ENCODE measurements at places on chromosomes 3 and 15. TPM values are rescaled to one million over a fixed set of nuclear protein-coding genes. Genes with fewer than 3 reads are reported as not detected.

The HACD2 gene
- 26.7 TPM for total RNA-seq

The IL17RE gene
- 0.18 TPM for total RNA-seq

The UPK1B gene
- total RNA-seq, result not detected

The CLRN1 gene
- not detected for total RNA-seq

The RETNLB gene
- not detected for total RNA-seq

The SLC22A14 gene
- 0.39 TPM for total RNA-seq

The TICRR gene
- total RNA-seq, result 10.0 TPM

The CDCP1 gene
- total RNA-seq, result 12.9 TPM

The SEMA3F gene
- 1.4 TPM for total RNA-seq

The ZNF385D gene
- not detected for total RNA-seq

The STRA6 gene
- 30.8 TPM for total RNA-seq

The COL6A6 gene
- 0.21 TPM for total RNA-seq

The CYP1A2 gene
- not detected for total RNA-seq

The COLQ gene
- 0.29 TPM for total RNA-seq

The CILP gene
- total RNA-seq, result 0.03 TPM

The PDZRN3 gene
- total RNA-seq, result 3.5 TPM

GRCh38 chr15:96358001-96358801 is 27.7 kb downstream of the NR2F2 start:
- no peak for DNase-seq

DNA sequence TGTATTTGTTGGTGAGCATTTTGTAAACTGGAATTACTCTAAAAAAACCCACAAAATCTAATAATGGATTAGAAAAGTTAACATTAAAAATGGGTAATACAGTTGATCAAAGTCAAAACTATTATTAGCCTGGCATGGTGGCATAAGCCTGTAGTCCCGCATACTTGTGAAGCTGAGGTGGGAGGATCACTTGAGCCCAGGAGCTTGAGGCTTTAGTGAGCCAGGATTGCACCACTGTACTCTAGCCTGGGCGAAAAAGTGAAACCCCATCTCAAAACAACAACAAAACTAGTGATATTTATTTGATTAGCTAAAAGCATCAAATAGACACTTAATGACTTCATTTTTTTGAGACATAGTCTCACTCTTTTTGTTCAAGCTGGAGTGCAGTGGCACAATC is 3.6 kb downstream of the SNX1 start:
- no peak for DNase-seq

GRCh38 chr15:89664441-89665350 is 9.4 kb upstream of the KIF7 start:
- no peak for DNase-seq

DNA sequence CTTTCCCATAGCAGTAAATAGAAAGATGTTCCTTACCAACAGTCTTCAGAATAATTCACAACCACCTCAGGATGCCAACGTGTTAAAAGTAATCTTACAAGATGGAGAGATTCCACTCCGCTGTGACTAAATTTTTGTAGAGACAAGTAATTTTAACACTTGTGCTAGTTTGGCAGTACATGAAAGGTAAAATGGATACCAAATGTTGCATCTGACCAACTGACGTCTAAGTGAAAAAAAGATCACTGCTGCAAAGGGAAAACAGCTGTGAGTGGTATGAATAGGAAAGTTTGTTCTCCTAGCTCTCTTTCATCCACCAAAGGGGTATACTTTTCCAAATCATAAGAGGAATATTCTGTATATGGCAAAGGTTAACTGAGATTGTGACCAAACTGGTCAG is 2.6 kb downstream of the SPG21 start:
- no peak for DNase-seq

GRCh38 chr3:78130741-78131290 is 1090.9 kb downstream of the ROBO2 start:
- DNase-seq, result no peak

- DNase-seq, result no peak
Measured at GRCh38 chr3:177320765-177321247, 123.5 kb upstream of the TBL1XR1 start.

DNA sequence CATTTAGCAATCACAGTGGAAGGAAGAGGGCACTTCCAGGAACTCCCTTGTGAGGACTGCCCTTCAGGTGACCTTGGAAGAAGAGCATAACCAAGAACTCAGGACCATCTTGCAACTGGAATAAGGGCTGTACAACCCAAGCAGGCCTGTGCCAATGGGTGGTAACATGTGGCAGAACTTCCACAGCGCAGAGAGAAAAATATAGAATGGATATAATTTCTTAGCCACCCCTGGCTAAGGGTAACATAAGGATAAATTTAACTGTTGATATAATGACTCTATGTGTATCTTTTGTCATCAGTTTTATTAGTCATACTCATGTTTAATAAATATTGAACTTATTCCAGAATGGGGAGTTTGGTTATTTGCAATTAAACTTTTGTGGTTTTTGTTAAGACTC is 13.4 kb upstream of the MFSD1 start:
- DNase-seq, result no peak

GRCh38 chr15:88627463-88627862 is 6.3 kb downstream of the AEN start:
- no peak for DNase-seq

- no peak for DNase-seq
Measured at GRCh38 chr3:141129049-141129448, 77.9 kb downstream of the SPSB4 start.

GRCh38 chr15:74212494-74212893 is 9.9 kb upstream of the STRA6 start:
- DNase-seq, result no peak

DNA sequence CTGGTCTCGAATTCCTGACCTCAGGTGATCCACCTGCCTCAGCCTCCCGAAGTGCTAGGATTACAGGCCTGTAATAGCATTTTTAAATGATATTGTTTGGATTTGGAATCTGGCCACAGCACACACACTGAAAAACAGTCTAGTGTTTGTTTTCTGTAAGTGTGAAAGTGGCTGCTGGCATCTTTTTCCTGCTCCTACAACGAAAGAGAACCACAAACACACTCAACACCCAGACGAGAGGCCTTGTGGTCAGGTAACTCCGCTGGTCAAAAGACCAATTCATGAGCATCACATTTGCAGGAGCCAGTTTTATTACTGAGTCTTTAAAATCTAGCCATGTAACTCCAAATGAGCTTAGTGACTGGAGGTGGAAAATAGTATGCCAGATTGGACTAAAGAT is 50.2 kb downstream of the IMPG2 start:
- DNase-seq, result no peak

GRCh38 chr15:66452420-66452819 is 45.1 kb downstream of the SNAPC5 start:
- no peak for DNase-seq

- no peak for DNase-seq
Measured at GRCh38 chr3:121552379-121552778, 6.6 kb upstream of the POLQ start.

GRCh38 chr15:81473177-81473576 is 99.2 kb upstream of the TMC3 start:
- no peak for DNase-seq

DNA sequence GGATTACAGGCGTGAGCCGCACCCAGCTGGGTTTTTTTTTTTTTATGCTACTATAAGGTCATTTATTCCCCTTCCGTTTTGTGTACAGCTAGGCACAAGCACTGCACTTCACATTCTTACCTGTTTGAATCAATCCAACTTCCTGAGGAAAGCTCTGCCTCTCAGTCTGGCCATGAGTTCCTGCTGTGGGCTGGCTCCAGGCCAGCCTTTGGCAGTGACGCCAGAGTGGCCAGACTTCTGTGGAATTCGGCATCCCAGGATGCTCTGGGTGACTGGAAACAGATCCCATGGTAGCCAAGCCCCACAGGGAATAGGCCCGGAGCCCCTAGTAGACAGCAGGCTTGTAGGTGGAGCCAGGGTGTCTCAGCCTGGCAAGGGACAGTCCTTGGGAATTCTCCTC is 21.5 kb upstream of the TIMP4 start:
- peak; percentile 81 for DNase-seq

DNA sequence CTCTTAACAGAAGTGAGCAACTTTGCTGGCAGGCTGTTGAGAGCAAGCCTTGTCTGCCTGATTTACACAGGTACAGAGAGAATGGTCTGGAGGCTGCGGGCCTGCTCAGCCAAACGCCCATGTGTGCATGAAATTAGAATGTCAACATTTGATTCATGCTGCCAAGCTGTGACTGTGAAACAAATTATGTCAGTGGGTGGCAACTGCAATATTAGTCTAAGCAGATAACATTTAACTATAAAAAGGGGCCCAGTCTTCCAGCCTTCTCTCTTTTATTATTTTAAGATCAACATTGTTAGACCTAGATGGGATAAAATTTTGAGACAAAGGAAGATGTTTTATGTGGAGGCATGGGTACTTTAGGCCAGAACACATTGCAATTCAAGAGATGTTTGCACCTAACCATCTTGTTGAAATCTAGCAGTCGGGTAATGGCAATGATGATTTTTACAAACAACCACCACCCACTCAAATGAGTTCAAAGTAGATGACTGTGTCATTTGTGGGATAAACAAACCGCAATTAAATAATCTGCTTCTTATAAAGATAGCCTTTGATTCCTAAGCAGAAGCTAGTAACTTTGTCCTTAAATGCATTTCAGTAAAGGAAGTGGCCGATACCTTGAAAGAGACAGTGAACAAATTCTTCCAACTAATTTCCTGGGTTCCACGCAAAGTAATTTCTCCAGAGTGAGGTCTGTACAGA is 70.2 kb downstream of the FOXB1 start:
- DNase-seq, result peak; percentile 77

- DNase-seq, result peak; percentile 14
Measured at GRCh38 chr3:172357850-172358754, 90.2 kb downstream of the GHSR start.

DNA sequence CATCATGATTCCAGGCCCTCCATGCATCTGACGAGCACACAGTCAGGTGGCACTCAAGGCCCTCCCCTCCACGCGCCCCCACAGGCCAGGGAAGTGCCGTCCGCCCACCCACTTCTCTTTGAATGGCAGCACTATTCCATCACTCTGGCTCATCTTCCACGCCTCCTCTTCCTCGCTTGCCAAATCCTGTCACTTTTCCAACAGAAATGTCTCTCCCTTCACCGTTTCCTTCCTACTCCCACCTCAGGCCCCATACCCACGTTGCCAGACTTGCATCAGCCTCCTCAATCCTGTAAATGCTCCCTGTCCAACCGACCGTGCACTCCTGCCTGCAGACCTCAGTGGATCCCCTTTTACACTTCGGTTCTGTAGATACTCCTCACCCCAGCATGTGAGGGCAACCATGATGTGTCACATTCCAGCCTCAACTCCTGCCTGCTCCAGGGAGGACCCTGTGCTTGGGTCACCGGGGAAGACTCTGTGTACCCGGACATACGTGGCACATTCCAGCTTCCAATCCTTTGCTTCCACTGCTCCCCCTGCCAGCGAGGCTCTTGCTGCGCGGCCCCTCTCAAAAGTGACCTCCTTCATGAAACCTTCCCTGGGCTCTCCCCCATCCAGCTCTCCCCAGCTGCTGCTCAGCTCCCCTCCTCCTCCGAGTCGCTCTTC is 29.6 kb downstream of the ADCY5 start:
- DNase-seq, result no peak

DNA sequence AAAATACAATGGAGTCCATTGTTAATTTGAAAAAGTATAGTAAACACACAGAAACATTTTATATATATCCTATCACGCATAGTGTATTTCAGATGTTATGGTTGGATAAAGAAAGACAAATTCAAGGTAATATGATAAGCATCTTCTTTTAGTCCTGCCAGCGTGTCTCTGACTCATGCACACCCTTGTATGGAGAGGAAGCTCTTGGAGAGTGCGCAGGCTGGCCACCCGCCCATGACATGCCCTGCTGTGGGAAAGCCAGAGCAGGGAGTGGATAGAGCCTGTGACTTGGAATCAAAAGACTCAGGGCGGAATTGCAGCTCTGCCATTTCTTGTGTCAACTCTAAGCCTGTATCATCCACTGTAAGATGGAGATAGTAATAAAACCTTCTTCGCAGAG is 23.0 kb upstream of the COPG1 start:
- peak; percentile 95 for DNase-seq

DNA sequence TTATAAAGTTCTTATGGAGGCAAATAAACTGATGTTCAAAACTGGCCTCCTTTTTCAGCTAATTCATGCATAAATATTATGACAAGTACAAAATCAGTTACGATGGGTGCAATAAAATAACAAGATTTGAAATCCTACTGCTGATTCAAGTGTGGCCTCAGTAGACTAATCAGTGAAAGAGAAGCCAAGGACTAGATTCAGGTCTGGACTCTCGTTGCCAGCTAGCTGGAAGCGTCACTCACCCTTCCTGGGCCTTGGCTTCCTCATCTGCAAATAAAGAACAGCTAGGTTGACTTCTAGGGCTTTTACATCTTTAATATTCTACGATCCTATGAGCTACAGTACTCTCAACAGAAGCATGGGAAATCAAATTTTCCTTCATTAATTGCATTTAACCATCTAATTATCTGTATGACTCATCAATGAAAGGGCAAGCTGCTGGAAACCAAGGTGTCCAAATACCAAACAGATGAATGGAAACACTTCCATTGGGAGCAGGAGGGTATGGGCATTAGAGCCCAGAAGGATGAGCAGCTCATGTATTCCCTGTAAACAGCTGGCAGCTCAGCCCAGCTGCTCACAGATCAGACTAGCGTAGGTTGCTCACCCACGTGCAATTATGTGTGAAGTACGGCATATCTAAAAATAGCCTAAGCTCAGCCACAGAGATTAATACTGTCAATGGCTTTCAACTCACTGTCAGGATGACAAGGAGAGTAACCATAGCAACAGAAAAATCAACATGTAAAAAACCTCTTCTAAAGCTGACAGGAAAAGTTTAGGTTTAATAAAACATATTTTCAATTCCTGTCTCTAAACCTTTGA is 294.8 kb downstream of the PLCL2 start:
- DNase-seq, result no peak

GRCh38 chr15:27124287-27124871 is 153.4 kb downstream of the GABRG3 start:
- DNase-seq, result peak; percentile 46

DNA sequence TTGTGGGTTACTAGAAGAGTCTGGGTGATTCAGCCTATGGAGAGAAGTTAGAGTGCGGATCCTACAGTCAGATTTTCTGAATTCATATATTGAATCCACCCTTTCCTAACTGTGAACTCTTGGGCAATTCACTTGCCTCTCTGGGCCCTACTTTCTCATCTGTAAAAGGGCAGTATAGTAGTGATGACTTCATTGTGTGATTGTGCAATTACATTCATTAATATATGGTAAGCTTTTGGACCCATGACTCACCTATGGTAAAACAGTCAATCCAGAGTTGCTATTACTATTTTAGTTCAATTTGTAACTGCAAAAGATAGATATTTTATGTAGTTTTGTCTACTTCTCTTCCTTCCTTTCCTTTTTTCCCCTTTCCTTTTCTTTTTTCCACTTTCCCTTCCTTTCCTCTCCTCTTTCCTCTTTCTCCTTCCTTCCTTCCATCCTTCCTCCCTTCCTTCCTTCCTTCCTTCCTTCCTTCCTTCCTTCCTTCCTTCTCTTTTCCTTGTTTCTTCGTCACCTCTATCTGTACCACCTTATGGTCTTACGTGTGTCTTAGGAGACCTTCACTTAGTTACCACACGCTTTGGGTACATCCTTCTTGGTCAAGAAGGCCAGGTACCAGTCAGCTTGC is 37.0 kb downstream of the GMNC start:
- no peak for DNase-seq

Measured in Daoy (cell line).